ENCODE measurements at places on chromosomes 2 and 18. TPM values are rescaled to one million over a fixed set of nuclear protein-coding genes. Genes with fewer than 3 reads are reported as not detected.

The IL1R1 gene
- total RNA-seq, result 12.7 TPM

The TLK1 gene
- total RNA-seq, result 11.5 TPM

DNA sequence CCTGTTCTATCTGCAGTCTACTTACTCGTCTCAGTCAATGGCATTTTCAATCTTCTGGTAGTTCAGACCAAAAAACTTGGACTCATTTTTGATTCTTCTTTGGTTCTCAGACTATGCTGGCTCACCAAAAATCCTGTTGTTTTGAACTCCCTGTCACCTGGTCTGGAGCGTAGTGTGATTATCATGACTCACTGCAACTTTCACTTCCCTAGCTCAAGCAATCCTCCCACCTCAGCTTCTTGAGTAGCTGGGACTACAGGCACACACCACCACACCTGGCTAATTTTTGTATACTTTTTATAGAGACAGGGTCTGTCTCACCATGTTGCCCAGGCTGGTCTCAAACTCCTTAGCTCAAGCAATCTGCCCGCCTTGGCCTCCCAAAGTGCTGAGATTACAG is 163.3 kb upstream of the CDH7 start:
- DNase-seq, result no peak
- no peak overlapping the region for H3K27ac ChIP-seq
- H3K4me1 ChIP-seq, result no peaks in the 10 kb centered on the region
- H3K27me3 ChIP-seq, result no peaks in the 10 kb centered on the region

The CXCR2 gene
- total RNA-seq, result not detected

DNA sequence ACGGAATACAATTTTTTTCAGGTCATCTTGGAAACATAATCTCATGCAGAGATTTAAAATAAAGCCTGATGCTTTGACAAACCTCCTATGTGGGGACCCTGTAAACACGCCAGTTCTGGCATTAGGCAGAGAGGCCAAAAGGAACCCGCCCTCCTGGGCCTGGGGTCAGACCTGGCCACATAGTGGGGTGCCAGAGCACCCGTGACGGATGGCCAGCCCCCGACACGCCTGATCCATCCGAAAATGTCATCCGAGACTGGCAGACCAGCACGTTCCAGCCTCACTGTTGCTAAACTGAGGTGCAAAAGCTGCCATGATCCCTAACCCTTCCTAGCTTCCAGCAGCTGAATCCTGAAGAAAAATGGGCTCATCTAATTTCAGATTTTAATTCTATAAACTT is 222.6 kb upstream of the SALL3 start:
- no peaks in the 10 kb centered on the region for H3K4me1 ChIP-seq
- no peak for DNase-seq
- no peaks in the 10 kb centered on the region for H3K27me3 ChIP-seq
- no peak overlapping the region for H3K27ac ChIP-seq
- H3K36me3 ChIP-seq, result no peaks in the 10 kb centered on the region

The NPAS2 gene
- 4.0 TPM for total RNA-seq

The POLR1B gene
- total RNA-seq, result 15.1 TPM

DNA sequence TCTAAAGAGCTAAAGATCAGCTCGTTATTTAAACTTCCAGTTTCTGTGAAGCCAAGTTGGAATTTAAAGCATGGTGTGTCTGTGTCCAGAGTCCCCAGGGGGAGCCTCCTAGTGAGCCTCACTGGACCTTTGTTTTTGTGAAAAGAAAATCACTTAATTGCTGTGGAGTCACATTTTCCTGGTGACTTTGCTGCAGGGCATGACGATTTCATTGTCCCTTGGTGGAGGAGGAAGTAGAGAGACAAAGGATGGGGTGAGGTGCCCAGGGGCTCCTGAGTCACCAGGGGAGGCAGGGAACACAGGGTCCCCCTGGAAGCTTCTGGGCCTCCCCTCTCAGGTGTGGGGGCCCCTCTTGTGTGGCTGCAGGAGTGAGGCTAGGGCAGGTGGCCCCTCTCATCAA is 19.7 kb downstream of the ATP6V1C2 start:
- no peak overlapping the region for H3K27ac ChIP-seq
- no peak for DNase-seq
- H3K4me1 ChIP-seq, result peaks cover 9% of the 10 kb centered on the region
- H3K36me3 ChIP-seq, result no peaks in the 10 kb centered on the region

The ICA1L gene
- total RNA-seq, result 2.0 TPM

DNA sequence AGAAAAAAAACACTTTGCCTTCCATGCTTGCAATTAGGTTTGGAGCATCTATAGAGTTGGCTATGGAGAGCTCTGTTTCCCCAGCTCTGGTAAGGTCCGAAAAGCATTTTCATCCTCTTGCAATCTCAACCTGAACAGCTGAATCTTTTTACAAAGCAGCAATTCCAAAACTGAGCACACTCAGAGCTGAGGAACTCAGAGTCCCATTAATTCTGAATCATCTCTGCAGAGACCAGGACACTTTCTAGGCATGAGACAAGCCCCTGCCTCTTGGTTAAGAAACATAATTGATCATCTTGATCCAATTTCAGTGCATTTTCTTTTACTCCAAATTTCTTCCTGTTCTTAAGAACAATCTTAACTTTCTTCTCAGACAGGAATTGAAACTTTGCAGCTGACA is 4.2 kb downstream of the CNGA3 start:
- no peak overlapping the region for H3K27ac ChIP-seq
- H3K4me1 ChIP-seq, result peaks cover 4% of the 10 kb centered on the region
- no peak overlapping the region for H3K4me3 ChIP-seq
- peaks cover 47% of the 10 kb centered on the region for H3K27me3 ChIP-seq
- no peak for DNase-seq
- no peaks in the 10 kb centered on the region for H3K36me3 ChIP-seq

GRCh38 chr2:54572636-54573536 is 116.8 kb downstream of the SPTBN1 start:
- H3K4me3 ChIP-seq, result no peak overlapping the region
- peak overlapping the region; percentile 93 for H3K27ac ChIP-seq
- peaks cover 58% of the 10 kb centered on the region for H3K4me1 ChIP-seq
- peaks cover 26% of the 10 kb centered on the region for H3K36me3 ChIP-seq
- H3K27me3 ChIP-seq, result no peaks in the 10 kb centered on the region

The NEUROD1 gene
- not detected for total RNA-seq

The RFTN2 gene
- 0.21 TPM for total RNA-seq

DNA sequence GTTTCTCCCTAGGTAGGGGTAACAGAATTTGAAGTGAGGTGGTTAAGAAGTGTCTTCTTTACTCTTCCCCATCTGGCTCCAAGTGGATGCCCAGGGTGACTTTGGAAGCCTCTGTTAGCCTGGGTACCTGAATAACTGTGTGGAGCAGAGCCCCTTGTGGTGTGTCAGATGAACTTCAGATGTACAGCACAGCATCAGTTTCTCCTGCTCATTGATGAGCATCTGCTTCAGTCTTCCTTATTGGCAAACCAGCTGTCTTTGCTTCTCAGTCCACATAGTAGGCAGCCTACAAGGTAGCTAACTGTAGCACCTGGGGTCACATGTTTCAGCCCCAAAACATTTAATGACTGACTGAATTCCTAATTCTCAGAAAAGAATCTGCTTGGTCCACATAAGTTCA is 56.2 kb upstream of the ATP8B1 start:
- DNase-seq, result no peak
- 0 out of 2 replicates have a peak, but pooled peaks cover 5% of the 10 kb centered on the region for H3K4me1 ChIP-seq
- H3K4me3 ChIP-seq, result no peak overlapping the region
- H3K27ac ChIP-seq, result no peak overlapping the region

The KANSL3 gene
- total RNA-seq, result 21.9 TPM

- H3K36me3 ChIP-seq, result peaks cover 26% of the 10 kb centered on the region
- peaks cover 20% of the 10 kb centered on the region for H3K4me1 ChIP-seq
- H3K27ac ChIP-seq, result peak overlapping the region; percentile 73
- DNase-seq, result no peak
Measured at GRCh38 chr2:200962811-200963123, 693 bp downstream of the ORC2 start.

DNA sequence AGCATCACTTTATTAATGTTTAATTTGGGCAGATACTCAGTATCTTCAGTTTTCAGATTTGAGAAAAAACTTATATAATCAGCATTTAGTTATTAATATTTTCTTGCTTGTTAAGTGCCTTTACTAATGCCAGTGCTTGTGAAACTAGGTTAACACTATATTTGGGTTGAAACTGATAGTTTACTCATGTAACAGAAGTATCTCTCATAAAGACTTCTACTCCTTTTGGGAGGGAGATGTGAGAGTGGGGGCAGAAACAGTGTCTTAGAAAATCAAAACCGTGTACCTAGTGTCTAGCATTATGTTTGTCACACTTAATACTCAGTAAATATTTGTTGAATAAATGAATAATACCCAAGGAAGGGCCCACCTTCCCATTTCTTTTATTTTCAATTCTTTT is 129.5 kb downstream of the MSTN start:
- no peaks in the 10 kb centered on the region for H3K36me3 ChIP-seq
- H3K27me3 ChIP-seq, result no peaks in the 10 kb centered on the region
- DNase-seq, result no peak

- peak overlapping the region; percentile 89 for H3K27ac ChIP-seq
- peaks cover 30% of the 10 kb centered on the region for H3K36me3 ChIP-seq
- H3K4me3 ChIP-seq, result peak overlapping the region; percentile 93
- DNase-seq, result no peak
Measured at GRCh38 chr2:224584111-224584784, 915 bp downstream of the CUL3 start.

The YWHAQ gene
- total RNA-seq, result 369 TPM

DNA sequence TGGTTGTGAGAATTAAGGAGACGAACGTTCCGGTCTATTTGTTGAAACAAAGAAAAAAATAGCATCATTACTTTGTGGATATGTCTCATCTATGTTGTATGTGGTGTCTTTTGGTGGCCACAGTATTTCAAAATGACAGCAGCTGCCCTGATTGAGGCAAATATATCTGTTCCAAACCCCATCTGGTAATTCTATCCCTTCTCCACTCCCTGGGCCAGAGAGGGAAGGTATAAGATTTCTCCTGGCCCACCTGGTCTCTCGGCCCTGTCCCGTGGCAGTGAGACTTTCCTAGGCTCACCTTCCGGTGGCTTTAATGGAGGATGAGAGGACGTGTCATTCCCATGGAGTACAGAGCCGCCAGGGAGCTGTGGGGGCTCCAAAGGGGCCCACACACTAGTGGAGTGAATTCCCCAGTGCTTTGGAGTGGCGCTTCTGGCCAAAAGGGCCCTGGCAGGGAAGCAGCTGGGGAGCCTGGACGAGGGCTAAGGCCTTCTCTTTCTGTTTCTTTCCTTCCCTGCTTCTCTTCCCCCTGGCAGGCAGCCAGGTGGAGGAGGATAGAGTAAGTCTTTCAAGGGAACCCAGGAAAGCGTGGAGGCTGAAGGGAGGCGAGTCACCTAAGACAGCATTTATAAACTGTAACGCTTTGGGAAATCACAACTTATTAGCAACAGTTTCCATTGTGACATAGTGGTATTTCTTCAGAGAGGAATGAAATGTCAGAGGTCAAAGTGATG is 5.6 kb downstream of the FOSL2 start:
- H3K27ac ChIP-seq, result peak overlapping the region; percentile 87
- no peaks in the 10 kb centered on the region for H3K27me3 ChIP-seq
- peak; percentile 35 for DNase-seq
- H3K4me1 ChIP-seq, result peaks cover 40% of the 10 kb centered on the region
- H3K36me3 ChIP-seq, result peaks cover 86% of the 10 kb centered on the region
- H3K4me3 ChIP-seq, result no peak overlapping the region

The KCNF1 gene
- 0.24 TPM for total RNA-seq

DNA sequence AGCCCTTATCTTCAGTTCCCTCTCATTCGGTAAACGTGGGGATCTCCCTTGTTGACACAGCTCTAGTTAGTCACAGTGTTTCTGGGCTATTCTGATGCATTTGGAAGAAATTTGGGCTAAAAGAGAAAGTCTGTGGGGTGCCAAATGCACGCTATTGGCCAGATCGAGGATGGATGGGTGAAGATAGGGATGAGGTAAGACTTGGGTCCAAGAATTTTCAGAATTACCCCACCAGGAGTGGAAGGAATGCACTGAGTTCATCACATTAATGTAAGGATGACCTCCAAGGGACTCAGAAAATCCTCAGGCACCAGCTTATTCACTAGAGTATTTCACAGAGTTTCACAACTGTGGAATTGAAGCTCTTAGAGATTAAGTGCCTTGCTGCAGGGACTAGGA is 49.3 kb downstream of the NRP2 start:
- no peaks in the 10 kb centered on the region for H3K27me3 ChIP-seq
- DNase-seq, result peak; percentile 20
- no peak overlapping the region for H3K27ac ChIP-seq

GRCh38 chr2:219119422-219120043 is 41.1 kb downstream of the NHEJ1 start:
- no peaks in the 10 kb centered on the region for H3K36me3 ChIP-seq
- no peaks in the 10 kb centered on the region for H3K27me3 ChIP-seq
- no peak overlapping the region for H3K4me3 ChIP-seq
- H3K27ac ChIP-seq, result no peak overlapping the region

GRCh38 chr2:51780353-51780752 is 748.4 kb upstream of the NRXN1 start:
- H3K27me3 ChIP-seq, result no peaks in the 10 kb centered on the region
- no peaks in the 10 kb centered on the region for H3K36me3 ChIP-seq
- no peak for DNase-seq

The MATN3 gene
- 2.9 TPM for total RNA-seq

The IL36RN gene
- total RNA-seq, result not detected

The DSG1 gene
- not detected for total RNA-seq

The ICOS gene
- total RNA-seq, result not detected

DNA sequence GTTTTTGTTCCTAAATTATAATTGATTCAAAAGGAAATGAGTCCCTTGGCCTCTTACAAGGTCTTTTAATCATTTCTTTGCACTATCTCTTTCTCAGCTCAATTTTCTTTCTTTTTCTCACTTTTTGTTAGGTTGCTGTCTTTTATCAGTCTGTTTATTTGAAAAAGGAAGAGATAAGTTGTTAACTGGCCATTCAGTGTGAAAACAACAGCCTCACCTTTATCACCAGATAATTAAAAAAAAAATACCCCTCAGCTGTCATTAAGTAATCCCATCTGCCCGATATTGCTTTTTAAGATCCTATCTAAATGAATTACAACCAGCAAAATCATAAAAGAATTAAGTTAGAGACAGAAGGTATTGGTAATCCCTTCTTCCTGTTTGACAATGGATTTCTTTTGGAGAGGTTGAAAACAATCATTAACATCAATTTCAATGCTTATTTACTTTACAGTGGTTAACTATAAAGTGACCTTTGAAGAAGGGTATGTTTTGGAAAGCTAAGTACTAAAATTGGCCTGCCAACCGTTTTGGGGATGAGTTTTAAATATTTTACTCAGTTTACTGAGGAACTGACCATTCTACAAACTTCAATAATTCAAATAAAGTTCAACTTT is 104.9 kb downstream of the TGIF1 start:
- no peaks in the 10 kb centered on the region for H3K27me3 ChIP-seq
- no peak for DNase-seq
- no peaks in the 10 kb centered on the region for H3K36me3 ChIP-seq
- H3K4me3 ChIP-seq, result no peak overlapping the region
- H3K27ac ChIP-seq, result no peak overlapping the region
- H3K4me1 ChIP-seq, result no peaks in the 10 kb centered on the region

GRCh38 chr2:64470766-64471295 is 16.9 kb downstream of the LGALSL start:
- no peak overlapping the region for H3K27ac ChIP-seq
- no peaks in the 10 kb centered on the region for H3K36me3 ChIP-seq
- H3K27me3 ChIP-seq, result peaks cover 10% of the 10 kb centered on the region
- no peaks in the 10 kb centered on the region for H3K4me1 ChIP-seq
- no peak overlapping the region for H3K4me3 ChIP-seq
- DNase-seq, result no peak

GRCh38 chr2:47662552-47662951 is 120.4 kb upstream of the MSH6 start:
- no peak for DNase-seq
- H3K4me1 ChIP-seq, result no peaks in the 10 kb centered on the region
- 0 out of 2 replicates have a peak, but pooled peaks cover 3% of the 10 kb centered on the region for H3K27me3 ChIP-seq
- H3K36me3 ChIP-seq, result no peaks in the 10 kb centered on the region
- no peak overlapping the region for H3K27ac ChIP-seq
